Sigmoid colon (tissue), 7 donors: ENCODE measurements at places on chromosomes 4 and X. TPM values are rescaled to one million over a fixed set of nuclear protein-coding genes. Genes with fewer than 3 reads are reported as not detected.

Gene SYTL4
- total RNA-seq = 188 TPM

Gene SPIN2B
- 10.0 TPM for total RNA-seq

Gene KLHL13
- total RNA-seq = 12.3 TPM

GRCh38 chrX:994780-995179, 217.7 kb downstream of the CRLF2 start:
- no peak for DNase-seq

DNA sequence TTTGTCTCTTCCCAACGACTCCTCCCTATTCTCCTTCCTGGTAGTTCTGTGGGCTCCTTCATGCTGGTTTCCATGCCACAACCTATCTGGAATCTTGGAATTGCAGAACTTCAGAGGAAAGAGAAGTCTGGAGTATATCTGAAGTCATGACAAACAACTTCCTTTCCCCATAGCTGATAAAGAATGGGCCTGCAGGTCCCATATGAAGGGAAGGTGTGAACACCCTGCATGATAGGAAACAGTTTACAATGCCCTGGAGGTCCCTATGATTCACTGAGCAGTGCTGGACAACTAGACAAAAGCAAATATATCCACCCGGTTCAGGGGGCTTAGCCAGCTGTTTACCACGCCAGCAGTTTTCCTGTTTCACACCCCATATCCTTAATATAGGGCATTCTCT, 19.4 kb downstream of the FAM9C start:
- no peak for DNase-seq

GRCh38 chr4:101242441-101242840, 104.9 kb downstream of the PPP3CA start:
- DNase-seq = no peak

- DNase-seq = no peak
Measured at GRCh38 chr4:88900432-88900831, 156.6 kb downstream of the FAM13A start.

- DNase-seq = no peak
Measured at GRCh38 chr4:109999585-109999912, 86.9 kb downstream of the EGF start.

GRCh38 chr4:12399781-12400180, 971.1 kb upstream of the HS3ST1 start:
- DNase-seq = no peak
